CD4-positive, alpha-beta memory T cell (primary cell): ENCODE measurements at places on chromosomes 4 and X. TPM values are rescaled to one million over a fixed set of nuclear protein-coding genes. Genes with fewer than 3 reads are reported as not detected.

DNA sequence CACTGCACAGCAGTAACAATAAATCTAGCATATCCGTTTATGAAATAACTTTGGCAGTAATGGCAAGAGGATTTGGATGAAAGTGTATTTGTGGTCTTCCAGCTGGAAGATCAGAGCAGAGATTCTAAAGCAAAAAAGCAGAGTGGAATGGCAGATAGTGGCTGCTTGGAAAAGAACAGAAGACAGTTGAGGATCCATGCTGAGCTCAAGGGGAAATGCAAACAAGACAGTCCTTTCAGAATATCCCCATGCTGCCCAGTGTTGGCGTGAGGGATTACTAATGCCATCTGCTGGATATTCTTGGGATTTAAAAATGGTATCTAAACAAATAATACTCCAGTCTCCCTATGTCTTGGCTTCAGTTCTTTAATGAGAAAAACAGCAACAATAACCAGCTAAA lies 629.1 kb upstream of the ATOH1 start:
- no peaks in the 10 kb centered on the region for H3K36me3 ChIP-seq
- H3K4me1 ChIP-seq = no peaks in the 10 kb centered on the region
- H3K27ac ChIP-seq = no peak overlapping the region
- no peaks in the 10 kb centered on the region for H3K27me3 ChIP-seq
- no peak for DNase-seq

The MYOZ2 gene
- not detected for total RNA-seq

DNA sequence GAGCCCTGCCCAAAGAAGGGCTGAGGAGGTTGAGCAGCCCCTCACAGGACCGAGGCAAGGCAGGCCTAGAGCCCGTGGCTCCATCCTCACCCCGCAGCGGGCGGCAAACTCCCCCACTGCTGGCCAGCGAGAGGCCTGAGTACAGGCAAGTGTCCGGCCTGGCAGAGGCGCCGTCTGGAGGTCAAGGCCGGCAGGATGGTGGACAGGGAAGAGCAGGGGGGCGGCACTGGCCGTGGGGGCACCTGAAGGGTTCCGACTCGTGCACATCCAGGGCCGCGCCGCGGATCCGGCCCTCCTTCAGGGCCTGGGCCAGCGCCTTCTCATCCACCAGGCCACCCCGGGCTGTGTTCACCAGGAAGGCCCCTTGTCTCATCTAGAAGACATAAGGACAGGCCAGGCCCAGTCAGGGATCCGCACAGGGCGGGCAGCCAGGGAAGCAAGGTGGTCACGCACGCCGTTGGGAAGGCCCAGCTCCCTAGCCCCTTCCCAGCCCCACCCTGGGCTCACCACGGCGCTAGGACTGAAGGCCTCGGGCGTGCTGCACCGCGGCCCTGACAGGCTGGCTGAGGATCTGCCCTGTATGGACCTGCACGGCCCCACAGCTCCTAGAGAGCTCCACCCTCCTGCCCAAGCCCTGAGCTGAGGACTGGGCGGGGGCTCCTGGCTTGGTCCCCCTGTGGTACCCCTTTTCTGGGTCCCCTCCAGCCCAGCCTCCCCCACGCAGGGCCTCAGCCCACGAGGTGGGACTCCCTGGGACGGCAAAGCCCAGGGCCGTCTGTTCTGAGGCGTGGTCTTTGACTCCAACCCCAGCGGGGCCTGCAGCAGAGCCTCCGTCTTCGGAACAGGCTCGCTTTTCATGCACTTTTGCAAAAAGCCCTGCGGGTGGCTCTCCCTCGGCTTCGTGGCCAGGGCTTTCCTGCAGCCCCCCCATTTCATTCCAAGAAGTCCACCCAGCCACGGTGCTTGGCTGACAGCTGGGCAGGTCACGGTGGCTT lies 34.5 kb downstream of the CTBP1 start:
- H3K4me3 ChIP-seq = no peak overlapping the region
- no peaks in the 10 kb centered on the region for H3K27me3 ChIP-seq
- H3K4me1 ChIP-seq = peaks cover 34% of the 10 kb centered on the region
- peaks cover 27% of the 10 kb centered on the region for H3K36me3 ChIP-seq
- DNase-seq = no peak

DNA sequence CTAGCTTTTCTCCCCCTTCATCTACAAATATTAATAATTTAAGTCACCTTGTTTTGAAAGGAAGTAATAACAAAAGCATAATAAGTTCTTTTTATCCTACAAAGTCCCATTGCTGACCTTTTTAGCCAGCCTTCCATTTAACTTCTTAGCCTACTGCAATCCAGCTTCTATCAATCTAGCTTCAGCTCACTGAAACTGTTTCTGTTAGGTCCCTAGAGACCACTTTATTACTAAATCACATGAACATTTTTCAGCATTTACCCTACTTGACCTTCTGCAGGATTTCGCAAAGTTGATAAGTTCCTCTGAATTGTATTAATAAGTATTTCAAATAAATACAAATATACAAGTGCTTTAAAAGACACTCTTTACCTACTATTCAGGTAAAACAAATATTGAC lies 186.5 kb downstream of the ANTXR2 start:
- no peak for DNase-seq
- no peak overlapping the region for H3K27ac ChIP-seq
- no peaks in the 10 kb centered on the region for H3K36me3 ChIP-seq
- H3K27me3 ChIP-seq = peaks cover 4% of the 10 kb centered on the region
- no peak overlapping the region for H3K4me3 ChIP-seq
- no peaks in the 10 kb centered on the region for H3K4me1 ChIP-seq

The STBD1 gene
- total RNA-seq = 3.8 TPM

DNA sequence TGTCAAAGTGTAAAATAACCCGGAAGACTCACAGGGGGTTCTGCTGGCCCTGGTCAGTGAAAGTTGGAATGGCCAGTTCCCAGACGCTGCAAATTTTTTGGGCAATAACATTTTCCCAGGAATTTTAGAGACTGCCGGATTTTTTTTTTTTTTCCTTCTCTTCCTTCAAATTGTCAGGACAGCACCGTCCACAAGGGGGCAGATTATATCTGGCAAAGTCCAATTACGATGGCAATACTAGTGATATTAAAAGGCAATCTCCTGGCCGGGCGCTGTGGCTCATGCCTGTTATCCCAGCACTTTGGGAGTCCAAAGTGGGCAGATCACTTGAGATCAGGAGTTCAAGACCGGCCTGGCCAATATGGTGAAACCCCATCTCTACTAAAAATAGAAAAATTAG lies 20.5 kb downstream of the SLC25A5 start:
- H3K27me3 ChIP-seq = no peaks in the 10 kb centered on the region
- H3K4me1 ChIP-seq = no peaks in the 10 kb centered on the region
- H3K27ac ChIP-seq = no peak overlapping the region
- H3K4me3 ChIP-seq = no peak overlapping the region
- DNase-seq = peak; percentile 46

The PAGE4 gene
- not detected for total RNA-seq

DNA sequence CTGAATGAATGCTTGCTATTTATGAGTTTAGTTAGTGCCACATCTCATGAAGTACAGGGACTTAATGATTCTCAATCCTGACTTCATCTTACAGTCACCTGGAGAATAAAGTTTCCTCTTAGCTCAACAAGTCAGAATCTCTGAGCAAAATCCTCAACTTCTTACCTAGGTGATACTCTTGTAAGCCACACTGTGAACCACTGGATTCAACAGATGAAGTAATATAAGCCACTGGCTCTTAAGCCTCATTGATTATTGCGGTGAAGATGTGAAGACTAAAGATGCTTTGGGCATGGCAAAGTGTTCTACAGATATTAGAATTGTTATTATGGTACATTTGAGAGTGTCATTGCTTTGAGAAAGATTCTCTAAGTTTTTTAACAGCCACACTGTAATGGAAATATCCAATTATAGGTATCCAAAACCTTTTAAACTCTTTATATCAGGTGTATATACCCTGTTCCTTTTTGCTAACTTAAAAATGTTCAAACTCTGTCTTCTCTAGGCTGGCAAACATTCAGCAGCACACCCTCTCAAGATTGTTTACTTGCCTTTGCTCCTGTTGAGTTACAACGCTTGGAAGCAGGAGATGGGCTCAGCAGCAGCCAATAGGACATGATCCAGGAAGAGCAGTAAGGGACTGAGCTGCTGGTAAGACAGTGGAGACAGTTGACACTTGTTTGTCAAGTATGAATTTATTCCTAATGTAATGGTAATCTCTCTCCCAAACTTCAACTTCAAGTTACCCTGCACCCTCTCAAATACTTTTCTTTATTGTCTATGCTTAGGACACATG lies 43.4 kb downstream of the TET2 start:
- peaks cover 7% of the 10 kb centered on the region for H3K4me1 ChIP-seq
- H3K36me3 ChIP-seq = no peaks in the 10 kb centered on the region
- H3K27me3 ChIP-seq = no peaks in the 10 kb centered on the region
- no peak overlapping the region for H3K27ac ChIP-seq

The PRSS12 gene
- not detected for total RNA-seq

DNA sequence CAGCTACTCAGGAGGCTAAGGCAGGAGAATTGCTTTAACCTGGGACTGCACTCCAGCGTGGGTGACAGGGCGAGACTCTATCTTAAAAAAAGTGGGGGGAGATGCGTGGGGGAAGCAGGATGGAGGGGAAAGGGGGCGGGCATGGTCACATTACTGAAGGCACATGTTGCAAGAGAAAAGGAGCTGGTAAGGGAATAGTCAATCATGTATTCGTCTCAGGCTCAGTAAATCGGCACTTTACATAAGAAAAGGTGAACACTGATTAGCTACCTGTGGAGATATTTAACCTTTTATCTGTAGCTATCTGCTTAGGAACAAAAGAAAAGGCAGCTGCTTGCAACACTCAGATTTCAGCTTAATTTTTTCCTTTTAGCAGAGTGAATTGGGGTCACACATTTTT lies 132.5 kb downstream of the PLS3 start:
- H3K27me3 ChIP-seq = no peaks in the 10 kb centered on the region
- H3K4me3 ChIP-seq = no peak overlapping the region
- H3K27ac ChIP-seq = no peak overlapping the region
- no peaks in the 10 kb centered on the region for H3K36me3 ChIP-seq

DNA sequence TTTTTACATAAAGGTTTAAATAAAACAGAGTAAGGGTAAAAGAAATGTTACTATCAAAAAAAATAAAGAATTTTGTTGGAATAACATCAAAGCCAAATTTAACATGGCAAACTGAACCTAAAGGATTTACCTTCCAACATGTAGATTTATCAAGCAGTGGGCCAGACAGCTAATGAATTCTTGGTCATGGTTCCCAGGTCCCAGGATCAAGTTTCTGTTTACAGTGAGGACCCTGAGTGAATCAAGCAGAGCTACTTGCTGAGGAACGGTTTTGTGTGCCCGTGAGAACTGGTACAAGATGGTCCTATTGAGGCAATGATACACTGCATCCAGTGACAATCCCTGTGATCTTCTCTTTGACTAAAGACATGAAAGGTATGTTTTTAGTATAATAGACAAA lies 157.1 kb downstream of the CDS1 start:
- no peaks in the 10 kb centered on the region for H3K36me3 ChIP-seq

- H3K36me3 ChIP-seq = no peaks in the 10 kb centered on the region
These were observed 282.1 kb upstream of the GIMD1 start for GRCh38 chr4:106650701-106651100.

DNA sequence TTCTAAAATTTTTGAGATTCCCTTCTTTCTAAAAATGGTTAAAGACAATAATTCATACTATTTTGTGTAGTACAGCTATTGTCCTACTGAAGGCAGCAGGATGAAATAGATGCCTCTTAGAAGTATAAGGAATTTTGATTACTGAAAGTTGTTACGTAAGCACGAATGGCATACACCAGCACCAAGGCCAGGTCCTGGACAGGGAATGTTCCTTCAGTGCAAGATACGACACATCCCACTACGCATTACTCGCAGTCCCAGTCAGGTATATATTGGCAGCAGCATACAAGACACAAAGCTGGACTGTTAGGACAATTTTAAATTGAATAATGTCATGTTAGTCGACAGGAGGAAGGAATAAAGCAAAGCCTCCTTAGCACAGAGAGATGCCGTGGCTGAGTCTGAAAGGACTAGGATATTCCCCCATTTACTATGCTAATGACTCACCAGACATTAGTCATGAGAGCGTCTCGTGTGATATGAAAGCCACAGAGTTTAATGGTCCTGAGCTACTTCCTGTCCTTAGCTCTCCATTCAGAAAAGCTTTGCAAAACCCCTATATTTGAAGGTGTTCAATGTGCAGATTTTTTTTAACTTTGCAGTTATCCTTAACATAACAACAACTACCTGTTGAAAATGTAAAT lies 504.3 kb downstream of the FAM133A start:
- no peak overlapping the region for H3K4me3 ChIP-seq
- H3K27ac ChIP-seq = no peak overlapping the region
- no peaks in the 10 kb centered on the region for H3K4me1 ChIP-seq
- no peaks in the 10 kb centered on the region for H3K36me3 ChIP-seq

The KIT gene
- 2.9 TPM for total RNA-seq

DNA sequence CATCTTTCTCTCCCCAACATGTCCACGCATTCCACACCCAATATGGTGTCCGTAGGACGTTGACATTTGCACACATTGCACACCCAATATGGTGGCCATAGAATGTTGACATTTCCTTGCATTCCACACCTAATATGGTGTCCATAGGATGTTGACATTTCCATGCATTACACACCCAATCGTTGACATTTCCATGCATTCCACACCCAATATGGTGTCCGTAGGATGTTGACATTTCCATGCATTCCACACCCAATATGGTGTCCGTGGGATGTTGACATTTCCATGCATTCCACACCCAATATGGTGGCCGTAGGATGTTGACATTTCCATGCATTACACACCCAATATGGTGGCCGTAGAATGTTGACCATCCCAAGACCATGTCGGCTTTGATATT lies 88.4 kb upstream of the SHOX start:
- no peak overlapping the region for H3K27ac ChIP-seq
- no peaks in the 10 kb centered on the region for H3K27me3 ChIP-seq
- no peaks in the 10 kb centered on the region for H3K36me3 ChIP-seq
- no peak overlapping the region for H3K4me3 ChIP-seq
- H3K4me1 ChIP-seq = no peaks in the 10 kb centered on the region

The NUDT9 gene
- 16.7 TPM for total RNA-seq

The DKK2 gene
- total RNA-seq = not detected

GRCh38 chr4:98467627-98468072 lies 190.8 kb downstream of the TSPAN5 start:
- H3K4me1 ChIP-seq = peaks cover 19% of the 10 kb centered on the region
- H3K27ac ChIP-seq = no peak overlapping the region
- no peaks in the 10 kb centered on the region for H3K27me3 ChIP-seq
- peak; percentile 71 for DNase-seq

GRCh38 chr4:140612357-140612756 lies 43.6 kb upstream of the UCP1 start:
- H3K4me1 ChIP-seq = no peaks in the 10 kb centered on the region
- no peak overlapping the region for H3K27ac ChIP-seq
- H3K27me3 ChIP-seq = no peaks in the 10 kb centered on the region
- H3K36me3 ChIP-seq = no peaks in the 10 kb centered on the region
- no peak overlapping the region for H3K4me3 ChIP-seq

GRCh38 chr4:10982305-10982704 lies 297.7 kb upstream of the CLNK start:
- no peak overlapping the region for H3K4me3 ChIP-seq
- DNase-seq = no peak
- H3K27ac ChIP-seq = no peak overlapping the region
- H3K27me3 ChIP-seq = no peaks in the 10 kb centered on the region

The GAGE1 gene
- not detected for total RNA-seq

DNA sequence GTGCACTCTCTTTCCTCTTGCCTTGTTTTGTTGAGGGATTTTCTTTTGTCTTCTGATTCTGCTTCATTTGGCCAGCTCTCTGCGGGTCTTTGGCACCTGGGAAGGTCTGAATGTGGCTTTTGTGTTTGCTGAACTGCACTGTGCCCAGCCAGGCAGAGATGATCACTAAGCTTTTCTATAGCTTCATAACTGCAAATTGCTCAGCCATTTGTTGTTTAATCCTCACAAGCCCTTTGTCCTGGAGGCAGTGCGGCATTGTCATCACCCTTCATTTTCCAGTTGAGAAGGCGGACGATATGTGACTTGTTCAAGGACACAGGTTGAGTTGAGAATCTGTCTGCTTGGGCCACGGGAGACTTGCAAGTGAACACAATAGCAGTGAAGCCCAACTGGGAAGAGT lies 46.0 kb upstream of the SFRP2 start:
- H3K36me3 ChIP-seq = no peaks in the 10 kb centered on the region
- DNase-seq = no peak
- no peaks in the 10 kb centered on the region for H3K4me1 ChIP-seq
- H3K4me3 ChIP-seq = no peak overlapping the region
- H3K27ac ChIP-seq = no peak overlapping the region
